Right ventricle myocardium inferior (tissue), 1 donor: ENCODE measurements at places on chromosomes 1 and 21. TPM values are rescaled to one million over a fixed set of nuclear protein-coding genes. Genes with fewer than 3 reads are reported as not detected.

GRCh38 chr1:82116105-82116504, 315.4 kb downstream of the ADGRL2 start:
- no peak for DNase-seq

GRCh38 chr1:244365809-244366208, 85.9 kb downstream of the ADSS2 start:
- DNase-seq: no peak

KRTAP13-2 gene
- not detected for total RNA-seq

SPRR2G gene
- total RNA-seq: not detected
